NCI-H460 (cell line): ENCODE measurements at places on chromosomes 1 and 21. TPM values are rescaled to one million over a fixed set of nuclear protein-coding genes. Genes with fewer than 3 reads are reported as not detected.

KDF1 gene
- not detected in 2 replicates for total RNA-seq

DNA sequence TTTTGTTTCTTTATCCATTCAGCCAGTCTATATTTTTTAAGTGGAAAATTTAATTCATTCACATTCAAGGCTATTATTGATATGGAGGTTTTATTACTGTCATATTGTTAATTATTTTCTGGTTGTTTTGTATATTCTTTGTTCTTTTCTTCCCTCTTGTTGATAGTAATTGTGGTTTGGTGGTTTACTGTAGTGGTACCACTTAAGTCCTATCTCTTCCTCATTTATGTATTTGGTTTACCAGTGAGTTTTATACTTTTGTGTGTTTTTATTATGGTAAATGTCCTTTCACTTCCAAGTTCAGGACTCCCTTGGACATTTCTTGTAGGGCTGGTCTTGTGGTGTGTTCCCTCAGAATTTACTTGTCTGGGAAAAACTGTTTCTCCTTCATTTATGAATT, 28.1 kb upstream of the PM20D1 start:
- DNase-seq, result no peak

DNA sequence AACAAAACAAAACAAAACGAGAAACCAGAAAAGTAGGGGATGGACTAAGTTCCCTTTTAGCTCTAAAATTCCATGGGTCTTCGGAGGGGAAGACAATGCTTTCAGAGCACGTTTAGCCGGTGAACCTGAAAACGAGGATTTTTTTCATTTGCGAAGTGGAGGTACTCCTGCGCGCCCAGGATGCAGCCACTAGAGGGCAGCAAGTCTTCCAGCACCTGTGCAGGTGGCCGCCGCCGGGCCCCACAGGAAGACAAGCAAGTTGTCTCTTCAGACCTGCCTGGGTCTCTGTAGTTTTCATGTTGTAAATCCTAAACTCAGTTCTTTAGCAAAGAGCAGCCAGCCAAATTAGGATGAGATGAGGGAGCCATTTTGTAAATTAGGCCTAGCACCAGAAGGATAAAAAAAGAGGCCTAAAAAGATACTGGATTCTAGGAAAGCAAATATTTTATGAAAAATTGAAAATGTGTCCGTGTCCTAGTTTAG, 17.7 kb upstream of the SNX27 start:
- peak; percentile 66 for DNase-seq

MED8 gene
- total RNA-seq, result 48.2 and 50.4 TPM in 2 replicates

- DNase-seq, result no peak
Measured at GRCh38 chr1:200448034-200448762, 38.4 kb upstream of the ZNF281 start.

RAB25 gene
- total RNA-seq, result not detected in 2 replicates

GRCh38 chr1:152646656-152647055, 16.5 kb upstream of the LCE2D start:
- DNase-seq, result no peak

GRCh38 chr1:157021688-157022087, 23.9 kb downstream of the ARHGEF11 start:
- no peak for DNase-seq

DNA sequence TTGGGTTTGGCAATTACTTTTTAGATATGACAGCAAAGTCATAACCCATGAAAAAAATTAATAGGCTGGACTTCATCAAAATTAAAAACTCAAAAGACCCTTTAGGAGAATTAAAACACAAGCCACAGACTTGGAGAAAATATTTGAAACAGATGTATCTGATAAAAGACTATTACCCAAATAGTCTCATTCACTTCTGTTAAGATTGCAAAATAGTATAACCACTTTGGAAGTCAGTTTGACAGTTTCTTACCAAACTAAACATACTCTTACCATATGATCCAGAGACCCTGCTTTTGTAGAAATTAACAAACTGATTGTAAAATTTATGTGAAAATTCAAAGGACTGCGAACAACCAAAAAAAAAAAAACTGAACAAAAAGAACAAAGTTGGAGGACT, 32.5 kb upstream of the SLC44A3 start:
- no peak for DNase-seq

DNA sequence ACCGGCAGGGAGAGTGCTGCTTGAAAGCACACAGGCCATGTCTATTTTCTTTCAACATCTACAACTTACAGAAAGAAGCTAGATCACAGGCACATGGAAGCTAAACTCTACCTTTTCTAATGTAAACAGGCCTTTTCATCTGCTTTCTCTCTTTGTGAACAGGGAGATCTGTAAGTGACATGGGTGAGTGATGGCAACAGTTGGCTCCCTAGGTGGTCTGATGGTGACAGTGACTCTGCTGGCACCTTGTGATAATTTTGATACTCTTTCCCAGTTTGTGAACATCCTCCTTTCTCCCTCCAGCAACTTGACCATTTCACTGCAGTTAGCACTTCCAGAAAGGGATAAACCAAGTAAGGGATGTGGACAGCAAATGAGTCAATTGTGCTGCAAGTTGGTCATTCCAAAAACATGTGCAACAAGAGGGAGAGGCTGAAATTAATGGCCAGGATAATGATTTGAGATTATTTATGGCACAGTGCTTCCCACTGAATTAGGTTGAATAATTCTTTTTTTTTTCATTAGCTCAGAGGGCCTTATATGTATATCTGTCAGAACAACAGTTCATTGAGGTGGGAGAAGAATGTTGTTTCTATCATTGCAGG, 89.5 kb downstream of the XCL2 start:
- DNase-seq, result no peak

- no peak for DNase-seq
Measured at GRCh38 chr1:220425852-220426251, 102.1 kb upstream of the MARK1 start.

DNA sequence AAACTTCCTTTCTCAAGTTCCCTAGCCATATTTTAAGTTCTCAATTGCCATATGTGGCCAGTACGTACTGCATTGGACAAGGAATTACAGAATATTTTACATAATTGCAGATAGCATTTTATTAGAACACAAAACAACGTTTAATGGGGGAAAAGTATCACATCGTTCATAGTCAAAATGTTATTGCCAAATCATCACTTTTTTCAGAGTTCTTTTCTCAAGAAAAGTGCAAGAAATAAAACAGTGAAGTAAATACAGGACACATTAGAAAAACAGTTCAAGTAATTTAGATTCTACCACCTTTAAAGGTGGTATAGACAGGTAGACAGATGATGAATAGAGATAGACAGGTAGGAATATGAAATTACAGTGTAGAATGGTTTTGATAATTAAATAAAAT, 479.1 kb upstream of the NCAM2 start:
- DNase-seq, result no peak

KCNJ9 gene
- not detected in 2 replicates for total RNA-seq

DNA sequence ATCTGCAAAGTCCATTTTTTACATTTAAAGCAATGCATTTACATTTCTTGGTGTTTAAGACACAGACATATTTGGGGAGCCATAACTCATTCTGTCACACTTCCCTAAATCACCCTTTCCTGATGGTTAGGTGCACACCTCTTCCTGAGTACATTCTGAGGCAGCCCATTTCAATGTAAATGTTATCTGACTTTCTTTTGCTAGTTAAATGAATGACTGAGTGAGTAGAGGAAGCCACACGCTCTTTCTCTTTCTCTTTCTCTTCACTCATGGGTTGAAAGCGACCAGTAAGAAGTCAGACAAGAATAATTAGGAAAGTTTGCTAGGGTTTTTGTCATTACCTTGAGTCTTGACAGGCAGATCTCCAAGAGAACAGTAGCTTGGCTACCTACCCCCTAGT, 143.1 kb downstream of the S1PR1 start:
- DNase-seq, result no peak

GRCh38 chr1:6448749-6449631, 17.0 kb downstream of the TNFRSF25 start:
- DNase-seq, result no peak

PLD5 gene
- not detected in 2 replicates for total RNA-seq

DNA sequence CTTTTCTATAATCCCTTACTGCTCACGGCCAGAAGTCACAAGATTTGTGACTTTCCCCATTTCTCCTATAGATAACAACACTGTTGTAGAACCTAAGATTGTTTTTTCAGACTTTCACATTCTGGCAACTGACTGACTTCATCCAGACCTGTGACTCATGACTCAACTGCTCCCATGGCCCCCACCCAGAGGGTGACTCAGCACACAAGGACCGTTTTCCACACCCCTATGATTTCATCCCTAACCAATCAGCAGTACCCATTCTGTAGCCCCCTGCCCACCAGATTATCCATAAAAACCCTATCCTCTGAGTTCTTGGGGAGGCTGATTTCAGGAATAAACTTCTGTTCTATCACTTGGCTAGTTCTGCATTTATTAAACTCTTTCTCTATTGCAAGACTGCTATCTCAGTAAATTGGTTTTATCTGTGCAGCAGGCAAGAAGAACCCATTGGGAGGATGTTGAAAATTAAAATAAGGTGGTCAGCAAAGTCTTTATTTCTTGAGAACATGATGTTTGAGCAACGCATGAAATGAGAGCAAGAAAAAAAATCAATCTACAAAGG, 79.7 kb downstream of the NGF start:
- peak; percentile 7 for DNase-seq

LBR gene
- 82.5 and 87.0 TPM in 2 replicates for total RNA-seq

DNA sequence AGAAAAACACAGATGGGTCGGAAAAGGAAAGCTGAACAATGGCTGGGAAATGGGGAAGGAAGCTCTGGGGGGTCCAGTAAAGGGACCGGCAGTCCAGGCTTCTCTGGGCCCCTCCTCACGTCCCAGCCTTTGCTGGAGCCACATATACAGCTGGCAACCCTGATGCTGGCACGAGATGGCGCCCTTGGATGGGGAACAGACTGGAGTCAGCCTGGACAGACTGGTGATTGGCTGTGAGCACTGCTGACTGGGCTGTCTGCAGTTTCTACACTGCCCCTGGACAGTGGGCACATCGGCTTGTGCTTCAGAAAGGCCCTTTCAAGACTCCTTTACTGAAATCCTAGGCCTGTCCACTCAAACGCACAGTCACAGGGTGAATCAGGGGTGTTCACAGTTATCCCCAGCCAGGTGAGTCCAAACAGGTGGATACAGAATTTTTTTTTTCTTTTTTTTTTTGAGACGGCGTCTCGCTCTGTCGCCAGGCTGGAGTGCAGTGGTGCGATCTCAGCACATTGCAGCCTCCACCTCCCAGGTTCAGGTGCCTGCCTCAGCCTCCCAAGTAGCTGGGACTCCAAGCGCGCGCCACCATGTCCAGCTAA, 31.1 kb upstream of the ZBTB40 start:
- peak; percentile 74 for DNase-seq

- no peak for DNase-seq
Measured at GRCh38 chr1:7558041-7558461, 213.0 kb upstream of the VAMP3 start.

CSF3R gene
- total RNA-seq, result 0.20 TPM in 1 of 2 replicates, not detected in the other

IFI16 gene
- total RNA-seq, result 46.6 and 65.7 TPM in 2 replicates

GRCh38 chr1:61268546-61269240, 186.3 kb downstream of the NFIA start:
- DNase-seq, result no peak

LRRC42 gene
- 17.6 and 18.3 TPM in 2 replicates for total RNA-seq

OR2T4 gene
- not detected in 2 replicates for total RNA-seq

LHX8 gene
- not detected in 2 replicates for total RNA-seq

DNA sequence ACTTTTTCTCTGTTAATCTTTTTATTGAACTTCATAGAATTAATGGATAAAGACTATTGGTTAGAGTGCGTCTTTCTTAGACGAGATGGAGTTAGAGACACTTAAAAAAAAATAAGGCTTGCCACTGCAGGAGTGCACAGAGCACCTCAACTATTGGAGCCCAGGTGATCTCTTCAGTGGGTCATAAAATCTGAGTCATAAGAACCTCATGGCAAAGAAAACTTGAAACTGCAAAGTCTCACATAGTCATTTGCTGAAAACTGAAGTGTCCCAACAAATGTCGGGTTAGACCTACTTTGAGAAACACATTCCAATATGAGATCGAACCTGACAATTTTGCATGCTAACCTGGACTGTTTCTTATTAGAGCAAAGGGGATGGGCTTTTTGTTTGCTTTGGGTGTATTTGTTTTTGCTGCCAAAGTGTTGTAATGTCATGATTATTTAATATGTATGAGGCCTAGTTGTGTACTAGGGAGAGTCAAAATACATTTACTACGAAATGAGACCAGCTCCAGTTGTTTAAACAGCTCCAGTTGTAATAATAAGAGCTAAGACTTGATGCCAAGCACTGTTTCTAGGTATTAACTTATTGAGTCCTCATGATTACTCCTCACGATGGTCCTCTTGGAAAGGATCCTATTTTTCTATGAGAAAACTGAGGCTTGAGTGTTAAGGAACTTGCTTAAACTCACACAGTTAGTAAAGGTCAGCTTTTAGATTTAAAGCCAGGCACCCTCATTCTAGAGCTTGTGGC, 65.1 kb downstream of the DDR2 start:
- DNase-seq, result no peak

CATSPER4 gene
- total RNA-seq, result not detected in 2 replicates
